Urinary bladder (tissue), 4 donors: ENCODE measurements at places on chromosomes 13 and 19. TPM values are rescaled to one million over a fixed set of nuclear protein-coding genes. Genes with fewer than 3 reads are reported as not detected.

The C1QTNF9 gene
- 1.3 TPM for total RNA-seq

The POSTN gene
- 1,032 TPM for total RNA-seq

The ZNF699 gene
- total RNA-seq = 15.2 TPM

The ERICH6B gene
- not detected for total RNA-seq

The C3 gene
- total RNA-seq = 38.9 TPM

The NACC1 gene
- 10.2 TPM for total RNA-seq

The CACNG8 gene
- total RNA-seq = 0.11 TPM

The LYPD3 gene
- total RNA-seq = 2.8 TPM
